ENCODE measurements at places on chromosomes 3 and 15.
A peak's percentile ranks its signal among the peaks of the same experiment; 100 is the strongest.

DNA sequence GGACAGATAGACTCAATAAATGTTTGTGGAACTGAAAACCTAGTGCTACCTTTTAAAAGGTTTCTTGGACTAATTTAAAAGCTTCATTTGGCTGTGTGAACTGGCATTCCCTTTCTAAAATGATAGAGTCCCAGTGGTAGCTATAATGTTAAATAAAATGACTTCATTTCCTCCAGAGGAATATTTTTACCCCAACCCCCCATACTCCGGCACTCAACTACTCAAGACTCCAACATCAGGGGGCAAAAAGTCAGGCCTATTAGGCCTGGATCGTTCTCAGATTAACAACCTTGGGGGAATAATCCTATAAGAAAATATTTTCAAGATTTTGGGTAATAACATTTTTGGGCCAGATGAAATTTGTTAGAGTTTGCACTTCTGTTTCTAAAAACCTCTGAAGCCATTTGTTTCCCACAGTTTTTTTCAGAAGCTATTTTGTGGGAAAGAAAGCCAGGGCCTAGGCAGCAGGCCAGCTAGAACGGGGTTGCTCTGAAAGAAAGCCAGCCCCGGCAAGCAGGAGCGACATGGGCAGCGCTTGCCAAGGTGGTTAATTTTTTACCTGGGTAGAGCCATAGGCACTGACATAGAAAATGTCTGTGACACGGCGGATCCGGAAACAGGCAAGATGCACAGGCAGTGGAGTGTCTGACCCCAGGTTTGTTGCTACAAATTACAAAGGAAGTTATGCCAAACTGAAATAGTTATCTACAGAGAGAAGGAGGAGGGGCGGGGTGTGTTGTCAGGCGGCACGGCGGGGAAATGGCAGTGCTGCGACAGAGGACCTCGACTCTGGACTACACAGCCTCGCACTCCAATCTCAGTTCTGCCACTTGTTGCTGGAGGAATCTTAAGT, 84.6 kb downstream of the MAGI1 start:
- DNase-seq, result no peak

GRCh38 chr15:98416222-98416855, 232.0 kb upstream of the IGF1R start:
- no peak for DNase-seq

DNA sequence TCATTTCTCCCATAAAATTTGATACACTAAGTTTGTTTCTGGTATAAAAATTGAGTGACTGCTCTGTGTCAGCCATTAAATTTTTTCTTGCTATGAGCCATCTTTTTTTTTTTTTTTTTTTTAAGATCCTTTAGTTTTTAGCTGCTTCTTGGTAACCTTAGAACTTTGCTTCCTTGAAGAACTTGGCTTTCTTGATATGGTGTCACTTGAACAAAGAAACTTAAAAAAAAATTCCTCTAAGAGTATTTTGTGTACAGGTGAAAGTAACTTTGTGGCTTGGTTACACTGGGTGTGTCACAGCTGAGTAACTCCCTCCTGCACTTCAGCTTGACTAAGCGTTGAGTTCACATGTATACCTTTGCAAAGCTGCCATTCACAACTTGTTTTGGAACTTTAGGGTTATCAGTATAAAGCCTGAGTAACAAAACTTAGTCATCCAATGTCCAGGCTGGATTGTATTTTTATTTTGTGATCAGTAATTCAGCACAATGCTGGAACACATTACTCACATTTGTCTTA, 6.5 kb downstream of the CHD2 start:
- DNase-seq, result peak; percentile 98

DNA sequence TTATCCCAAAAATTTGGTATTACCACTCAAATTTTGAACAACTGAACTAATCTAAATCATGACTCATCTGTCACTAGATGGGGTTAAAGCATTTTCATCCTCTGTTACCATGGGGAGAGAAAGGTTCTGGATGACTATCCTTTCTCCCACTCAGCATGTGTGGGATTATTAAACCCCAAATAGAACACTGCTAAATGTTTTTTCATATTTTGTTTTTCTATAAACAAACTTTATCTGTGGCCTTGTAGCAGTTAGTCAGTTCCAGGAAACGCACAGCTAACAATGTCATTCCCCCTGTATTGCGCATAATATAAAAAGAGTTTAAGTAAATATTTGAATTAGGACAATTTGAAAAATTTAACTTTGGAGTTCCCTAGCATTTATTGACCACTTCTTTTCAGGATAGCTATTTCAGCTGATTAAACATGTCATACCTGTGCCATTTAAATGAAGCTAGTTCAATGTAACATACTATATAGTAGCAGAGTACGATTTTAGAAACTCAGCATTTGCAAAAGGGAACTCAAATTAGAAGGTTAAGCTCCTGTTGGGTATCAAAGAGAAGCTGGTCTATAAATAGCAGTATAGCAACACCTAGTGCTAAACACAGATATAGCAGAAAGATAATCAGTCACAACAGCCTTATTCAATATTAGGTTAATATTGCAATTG, 9.2 kb upstream of the TMEM212 start:
- DNase-seq, result peak; percentile 65

GRCh38 chr15:93703092-93703739, 528.1 kb upstream of the MCTP2 start:
- DNase-seq, result no peak

- no peak for DNase-seq
Measured at GRCh38 chr3:127584734-127585133, 5.8 kb downstream of the TPRA1 start.

DNA sequence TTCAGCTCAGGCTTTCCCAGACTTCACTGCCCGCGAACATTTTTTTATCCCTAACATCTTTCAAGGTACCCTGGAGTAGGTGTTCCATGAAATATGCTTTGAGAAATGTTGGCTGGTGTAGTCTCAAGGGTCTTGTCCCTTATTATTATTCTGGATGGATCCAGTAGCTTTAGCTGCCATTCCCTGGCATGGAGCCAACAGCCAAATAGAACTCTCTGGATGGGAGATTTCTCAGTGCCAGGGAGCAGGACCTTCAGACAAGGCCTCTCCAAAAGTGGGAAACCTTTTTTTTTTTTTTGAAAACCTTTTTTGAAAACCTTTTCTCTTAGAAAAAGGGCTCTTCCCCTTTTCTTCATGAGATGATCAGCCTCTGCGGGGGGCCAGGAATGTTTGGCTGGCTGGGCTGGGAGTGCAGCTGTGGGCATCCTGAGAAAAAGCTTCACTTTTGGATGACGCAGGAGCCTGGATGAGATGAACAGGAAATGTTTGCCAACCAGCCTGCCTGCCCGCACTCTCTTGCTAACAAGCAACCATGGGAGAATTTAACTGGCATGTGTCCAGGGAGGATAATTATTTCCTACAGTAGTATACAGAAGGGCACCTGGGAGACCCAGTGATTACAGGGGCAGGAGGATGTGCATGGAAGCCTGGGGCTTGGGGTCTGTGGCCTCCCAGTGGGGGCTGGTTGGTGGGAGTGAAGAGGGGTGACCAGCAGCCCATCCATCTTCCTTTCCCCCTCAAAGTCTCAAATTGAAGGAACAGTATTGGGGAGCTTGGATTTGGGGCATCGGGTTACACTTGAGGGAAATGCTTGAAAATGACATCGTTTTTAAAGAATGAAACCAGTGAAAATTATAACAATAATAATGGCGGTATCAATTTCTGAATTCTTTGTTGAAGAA, 109.1 kb upstream of the LRIG1 start:
- no peak for DNase-seq

DNA sequence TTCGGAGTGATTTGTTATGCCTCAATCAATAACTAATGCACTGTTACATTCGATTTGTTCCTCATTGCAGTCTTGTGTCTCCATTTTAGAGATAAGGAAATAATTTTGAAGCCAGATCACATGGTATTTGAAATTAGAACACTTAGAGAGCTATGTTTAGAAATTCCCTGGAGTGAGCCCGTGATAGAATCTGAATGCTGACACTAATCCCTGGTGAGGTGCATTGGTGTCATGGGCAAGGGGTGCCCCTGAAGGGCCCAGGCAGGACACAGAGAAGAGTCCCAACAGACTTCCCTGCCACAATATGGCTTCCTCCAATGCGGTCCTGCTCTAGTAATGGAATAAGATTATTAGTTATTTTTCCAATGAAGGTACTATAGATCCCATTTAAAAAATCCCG, 223.0 kb downstream of the NR2F2 start:
- no peak for DNase-seq

DNA sequence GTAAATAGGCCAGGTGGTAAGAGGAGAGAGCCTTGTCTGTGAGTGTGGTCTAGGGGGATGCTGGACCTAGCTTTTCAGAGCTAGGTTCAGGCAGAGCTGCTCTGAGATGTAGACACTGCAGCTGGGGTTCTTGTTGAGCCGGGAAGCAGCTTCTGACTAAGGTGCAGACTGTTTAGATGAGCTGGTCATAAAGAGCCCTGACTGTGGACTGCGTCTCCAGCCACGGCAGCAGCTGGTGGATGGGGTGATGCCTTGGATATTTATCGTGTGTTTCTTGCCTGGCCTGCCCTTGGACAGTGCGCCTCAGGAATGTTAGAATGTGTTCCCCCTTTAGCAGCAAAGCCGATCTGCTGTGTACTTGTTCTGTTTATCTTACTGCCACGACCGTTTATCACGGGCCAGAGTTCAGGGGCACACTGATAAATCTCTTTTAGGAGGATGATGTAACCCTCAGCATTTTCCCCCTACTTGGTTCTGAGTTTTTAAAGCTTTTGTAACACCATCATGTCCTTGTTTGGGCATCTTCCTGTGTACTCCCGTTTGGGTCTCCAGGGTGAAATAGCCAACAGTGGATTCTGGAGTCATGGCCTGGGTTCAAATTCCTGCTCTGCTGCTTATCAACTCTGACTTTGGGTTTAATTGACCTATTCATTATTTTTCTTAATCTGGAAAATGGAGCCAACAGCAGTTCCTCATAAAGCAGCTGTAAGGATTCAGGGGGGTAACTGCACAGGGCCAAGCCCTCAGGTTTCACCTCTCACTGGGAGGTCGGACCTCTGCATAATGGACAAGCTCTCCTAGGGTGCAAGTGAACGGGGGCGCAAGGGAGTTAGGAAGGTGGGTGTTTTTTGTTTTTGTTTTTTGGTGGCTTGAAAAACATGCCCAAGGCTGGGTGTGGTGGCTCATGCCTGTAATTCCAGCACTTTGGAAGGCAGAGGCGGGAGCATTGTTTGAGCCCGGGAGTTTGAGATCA, 51.4 kb downstream of the FLNB start:
- peak; percentile 16 for DNase-seq

DNA sequence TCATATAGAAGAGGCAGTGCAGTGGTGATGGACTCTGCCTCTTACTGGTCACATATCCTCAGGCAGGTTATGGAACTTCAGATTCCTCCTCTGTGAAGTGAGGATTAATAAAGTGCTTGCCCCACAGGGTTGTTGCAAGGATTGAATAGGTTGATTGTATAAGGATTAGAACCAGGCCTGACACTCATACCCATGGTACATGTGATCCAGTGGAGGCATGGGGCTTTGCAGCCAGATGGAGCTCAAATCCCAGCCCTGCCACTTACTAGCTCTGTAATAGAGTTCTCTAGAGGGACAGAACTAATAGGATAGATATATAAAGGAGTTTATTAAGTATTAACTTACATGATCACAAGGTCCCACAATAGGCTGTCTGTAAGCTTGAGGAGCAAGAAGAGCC, 184.6 kb upstream of the EIF1B start:
- DNase-seq, result no peak

DNA sequence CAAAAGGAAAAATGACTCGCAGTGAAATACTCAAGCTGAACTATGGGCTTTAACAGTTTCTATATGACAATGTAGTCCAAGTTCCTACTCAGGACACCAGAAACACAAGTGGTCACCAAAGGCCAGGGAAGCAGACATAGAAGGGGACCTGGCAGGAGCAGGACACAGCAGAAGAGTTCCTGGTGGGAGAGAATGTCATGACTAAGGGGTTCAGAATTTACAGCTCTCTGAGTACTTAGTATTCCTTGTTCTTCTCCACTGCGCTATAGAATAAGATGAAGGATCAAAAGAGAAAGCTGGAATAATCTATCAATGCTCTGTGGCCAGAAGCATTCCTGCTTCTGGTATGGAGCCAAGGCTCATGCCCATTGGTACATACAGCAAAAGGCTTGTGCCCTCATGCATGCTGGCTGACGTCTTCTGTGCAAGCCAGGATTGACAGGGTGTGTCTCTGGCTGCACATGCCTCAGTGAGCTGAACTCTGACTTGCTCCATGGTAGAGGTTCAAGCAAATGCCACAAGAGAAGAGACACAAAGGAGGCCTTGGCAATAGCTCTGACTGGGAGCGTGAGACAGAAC, 128.7 kb upstream of the SLC2A2 start:
- no peak for DNase-seq

GRCh38 chr3:79491029-79491641, 276.7 kb downstream of the ROBO1 start:
- DNase-seq, result no peak

DNA sequence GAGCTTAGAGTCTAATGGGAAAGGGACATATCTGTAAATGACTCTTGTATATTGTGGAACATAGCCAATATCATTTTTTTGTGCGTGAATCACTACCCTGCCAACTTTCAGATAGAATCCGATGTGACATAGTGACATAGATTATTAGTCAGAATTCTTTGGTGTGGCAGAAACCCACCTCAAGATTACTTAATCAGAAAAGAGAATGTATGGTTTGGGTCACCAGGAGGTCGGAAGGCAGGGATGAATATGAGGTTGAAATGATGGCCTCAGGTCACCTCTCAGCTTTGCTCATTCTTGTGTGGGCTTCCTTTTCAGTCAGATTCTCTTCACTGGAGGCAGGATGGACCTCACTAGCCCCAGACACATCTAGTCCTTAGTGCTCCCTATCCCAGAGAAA, 41.4 kb downstream of the SNAPC5 start:
- DNase-seq, result no peak

GRCh38 chr3:173733029-173733652, 335.6 kb downstream of the NLGN1 start:
- DNase-seq, result peak; percentile 32

- DNase-seq, result no peak
Measured at GRCh38 chr3:34212656-34213055, 414.2 kb downstream of the PDCD6IP start.

- DNase-seq, result no peak
Measured at GRCh38 chr15:68795298-68795848, 25.3 kb downstream of the ANP32A start.

DNA sequence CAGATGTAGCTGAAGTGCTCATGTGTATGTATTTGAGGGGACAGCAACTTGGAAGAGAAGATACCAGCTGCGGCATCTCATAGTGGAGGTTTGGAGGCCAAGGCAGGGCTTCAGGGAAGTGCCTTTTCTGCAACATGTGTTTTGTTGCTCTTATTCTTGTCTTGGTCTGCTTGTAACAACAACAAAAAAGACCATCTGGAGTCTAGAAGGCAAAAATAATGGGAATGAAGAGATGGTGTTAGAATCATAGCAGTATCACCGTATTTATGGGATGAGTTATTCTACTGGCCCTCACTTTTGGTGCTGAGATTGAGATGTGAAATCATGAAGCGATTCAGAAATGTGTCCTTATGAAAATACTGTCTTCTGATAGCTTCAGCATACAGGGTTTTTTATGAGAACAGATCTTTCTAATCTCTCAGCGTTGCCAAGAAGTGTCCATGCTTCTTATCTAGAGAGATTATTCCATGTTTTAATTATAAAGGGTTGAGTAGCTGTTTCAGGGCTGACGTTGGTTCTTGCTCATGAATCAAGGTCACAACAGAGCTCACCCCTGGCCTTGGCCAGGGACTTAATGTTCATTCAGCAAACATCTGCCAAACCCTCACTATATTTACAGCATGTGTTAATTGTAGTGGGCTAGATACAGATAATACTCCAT, 58.0 kb downstream of the ITPR1 start:
- DNase-seq, result no peak

GRCh38 chr15:26759986-26760385, 12.9 kb downstream of the GABRB3 start:
- DNase-seq, result no peak

Measured in RKO (cell line).